Prostate gland (tissue), 2 donors: ENCODE measurements at places on chromosomes 16 and 17. TPM values are rescaled to one million over a fixed set of nuclear protein-coding genes. Genes with fewer than 3 reads are reported as not detected.

Gene ZPBP2
- total RNA-seq, result not detected

Gene KCNG4
- total RNA-seq, result not detected

Gene DNAH9
- 7.5 TPM for total RNA-seq

Gene DLX3
- total RNA-seq, result 0.36 TPM

Gene DLG4
- total RNA-seq, result 31.6 TPM

Gene AANAT
- not detected for total RNA-seq

Gene FBXL16
- total RNA-seq, result 9.1 TPM

DNA sequence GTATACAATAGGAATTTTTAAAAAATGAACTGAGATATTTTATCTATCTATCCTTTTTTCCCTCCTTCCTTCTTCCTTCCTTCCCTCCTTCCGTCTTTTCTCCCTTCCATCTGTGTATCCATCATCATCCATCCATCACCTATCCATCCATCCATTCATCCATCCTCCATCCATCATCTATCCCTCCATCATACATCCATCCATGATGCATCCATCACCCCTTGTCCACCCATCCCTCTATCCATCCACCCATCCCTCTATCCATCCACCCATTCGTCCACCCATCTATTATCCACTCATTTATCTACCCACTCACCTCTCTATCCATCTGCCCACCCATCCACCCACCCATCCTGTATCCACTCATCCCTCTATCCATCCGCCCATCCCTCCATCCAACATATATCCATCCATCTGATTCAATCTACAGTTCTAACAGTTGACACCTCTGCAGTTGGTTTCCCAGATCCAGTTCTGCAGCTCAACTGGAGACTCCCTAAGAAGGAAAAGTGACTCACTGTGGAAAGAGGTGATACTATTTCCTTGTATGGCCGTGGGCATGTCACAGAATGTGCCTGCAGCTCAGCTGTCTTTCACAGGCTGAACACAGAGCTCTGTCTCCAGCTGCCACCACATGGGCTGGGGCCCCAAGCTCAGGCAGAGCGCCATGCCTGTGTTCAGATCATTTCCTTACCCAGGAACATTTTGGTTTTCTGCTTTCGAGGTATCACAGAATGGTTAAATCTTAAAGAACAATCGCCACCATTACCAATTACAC lies 130.8 kb downstream of the XYLT1 start:
- no peak overlapping the region for H3K4me3 ChIP-seq
- peaks cover under 1% of the 10 kb centered on the region for H3K4me1 ChIP-seq
- DNase-seq, result no peak
- no peaks in the 10 kb centered on the region for H3K36me3 ChIP-seq

DNA sequence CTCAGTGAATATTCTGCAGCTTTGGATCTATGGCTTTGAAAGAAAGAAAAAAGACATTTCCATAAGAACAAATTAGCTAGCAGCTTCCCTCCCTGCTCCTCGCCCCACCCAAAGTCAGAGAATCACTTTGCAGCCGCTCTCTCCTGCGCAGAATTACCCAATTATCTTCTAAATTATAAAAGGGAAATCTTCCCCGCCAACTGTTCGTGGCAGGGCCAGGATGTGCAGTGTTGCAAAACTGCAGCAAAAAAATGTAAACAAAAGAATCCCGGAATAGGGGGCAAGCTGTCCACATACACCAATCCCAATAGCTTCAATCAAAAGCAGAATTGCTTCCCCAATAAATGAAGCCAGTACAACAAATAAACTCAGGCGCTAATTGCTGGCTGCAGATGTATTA lies 510.6 kb downstream of the RBFOX1 start:
- H3K4me1 ChIP-seq, result no peaks in the 10 kb centered on the region
- no peak overlapping the region for H3K4me3 ChIP-seq
- no peak for DNase-seq
- no peaks in the 10 kb centered on the region for H3K27me3 ChIP-seq
- no peaks in the 10 kb centered on the region for H3K36me3 ChIP-seq

GRCh38 chr17:57366558-57367351 lies 110.4 kb downstream of the MSI2 start:
- no peak overlapping the region for H3K4me3 ChIP-seq
- no peak overlapping the region for H3K27ac ChIP-seq
- no peaks in the 10 kb centered on the region for H3K36me3 ChIP-seq
- H3K27me3 ChIP-seq, result no peaks in the 10 kb centered on the region
- DNase-seq, result no peak

DNA sequence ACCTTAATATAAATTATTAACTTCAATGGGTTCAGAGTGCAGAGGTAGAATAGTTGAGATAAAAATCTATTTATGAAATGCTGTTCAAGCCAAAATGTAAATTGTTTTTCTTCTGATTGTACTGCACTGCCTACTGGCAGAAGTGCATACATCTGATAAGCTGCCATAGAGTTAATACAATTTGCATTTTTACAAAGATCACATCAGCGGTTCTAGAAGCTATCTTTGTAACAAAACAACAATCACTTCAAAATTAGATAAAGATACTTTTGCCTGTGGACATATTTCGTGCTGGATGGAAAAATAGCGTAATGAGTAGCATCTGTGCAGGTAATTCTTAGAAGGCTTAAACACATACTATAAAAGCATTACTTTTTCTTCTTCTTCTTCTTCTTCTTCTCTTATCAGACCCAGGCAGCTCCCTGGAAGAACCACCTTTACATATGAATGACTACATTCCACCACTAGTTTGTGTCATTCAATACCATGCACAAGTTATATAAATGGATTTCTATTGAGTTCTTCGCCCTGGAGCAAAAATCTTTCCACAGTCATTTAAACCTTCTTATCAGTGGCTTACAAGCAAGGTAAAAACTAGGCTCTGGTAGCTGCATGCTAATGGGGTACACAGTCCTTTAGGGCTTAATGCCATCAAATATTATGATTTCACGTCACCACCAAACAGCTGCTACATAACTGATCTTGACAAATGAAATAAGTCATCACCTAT lies 47.0 kb downstream of the SYNRG start:
- no peak overlapping the region for H3K27ac ChIP-seq
- no peak overlapping the region for H3K4me3 ChIP-seq

DNA sequence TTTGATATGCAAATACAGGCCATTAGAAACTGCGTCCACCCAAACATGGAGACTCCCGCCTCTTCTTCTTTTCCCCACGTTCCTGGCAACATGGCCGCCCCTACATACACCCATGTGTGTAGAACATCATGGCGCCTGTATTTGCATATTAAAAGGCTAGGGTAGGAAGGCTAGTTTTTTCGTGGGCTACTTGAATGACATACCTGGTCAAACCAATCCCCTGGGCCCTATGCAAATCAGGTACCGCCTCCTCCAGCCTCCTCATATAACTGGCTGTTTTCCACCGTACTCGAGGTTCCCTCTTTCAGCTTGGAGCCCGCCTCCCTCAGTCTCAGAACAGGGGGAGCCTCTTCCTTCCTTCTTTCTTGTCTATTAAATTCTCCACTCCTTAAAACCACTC lies 840 bp upstream of the CD300LB start:
- DNase-seq, result no peak
- H3K4me3 ChIP-seq, result no peak overlapping the region
- no peaks in the 10 kb centered on the region for H3K36me3 ChIP-seq
- H3K4me1 ChIP-seq, result no peaks in the 10 kb centered on the region

- no peaks in the 10 kb centered on the region for H3K27me3 ChIP-seq
- peaks cover 10% of the 10 kb centered on the region for H3K36me3 ChIP-seq
- DNase-seq, result no peak
- no peak overlapping the region for H3K4me3 ChIP-seq
- no peaks in the 10 kb centered on the region for H3K4me1 ChIP-seq
Observed at GRCh38 chr16:69367980-69368379, 16.4 kb upstream of the TMED6 start.

DNA sequence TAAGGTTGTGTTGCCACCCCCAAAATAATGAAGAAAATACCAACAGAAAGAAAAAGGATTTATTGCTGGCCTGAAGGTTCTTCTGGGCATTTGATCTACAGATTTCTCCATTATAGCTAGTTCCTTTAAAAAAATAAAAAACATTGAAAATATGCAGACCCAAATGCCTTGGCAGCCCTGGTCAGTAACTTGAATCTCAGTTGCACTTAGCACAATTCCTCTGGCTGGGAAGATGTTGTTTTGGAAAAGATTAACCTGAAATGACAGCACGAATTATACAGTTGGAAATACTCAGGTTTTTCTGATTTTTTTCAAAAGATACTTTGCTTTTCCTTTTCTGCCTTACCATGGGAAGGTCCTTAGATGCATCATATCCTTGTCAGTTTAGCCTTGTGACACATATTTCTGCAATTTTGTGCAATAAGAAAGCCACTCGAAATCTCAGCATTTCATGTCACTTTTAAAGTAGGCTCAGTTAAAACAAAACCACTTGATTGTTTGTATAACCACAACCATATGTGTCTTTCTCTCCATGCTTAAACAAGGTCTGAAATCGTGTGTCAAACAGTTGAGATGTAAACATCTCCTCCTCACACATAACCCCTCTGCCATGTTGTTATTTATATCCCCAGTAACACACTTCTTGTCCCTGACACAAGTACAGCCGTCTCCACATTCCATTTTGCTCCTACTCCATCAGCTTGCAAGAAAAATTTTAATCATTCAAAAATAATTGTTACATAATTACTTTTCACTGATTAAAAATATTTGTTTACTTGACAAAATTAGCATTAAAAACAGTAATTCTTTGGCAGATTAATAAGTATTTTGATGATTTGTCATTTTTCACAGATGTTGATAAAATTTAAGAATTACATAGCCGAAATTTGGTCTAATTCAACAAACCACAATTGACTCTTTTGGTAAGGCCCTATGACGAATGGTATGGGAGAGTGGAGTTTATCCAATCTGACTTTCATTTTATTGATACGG lies 61.1 kb downstream of the SIAH1 start:
- H3K36me3 ChIP-seq, result no peaks in the 10 kb centered on the region
- no peaks in the 10 kb centered on the region for H3K4me1 ChIP-seq
- no peaks in the 10 kb centered on the region for H3K27me3 ChIP-seq
- DNase-seq, result no peak
- H3K27ac ChIP-seq, result no peak overlapping the region

DNA sequence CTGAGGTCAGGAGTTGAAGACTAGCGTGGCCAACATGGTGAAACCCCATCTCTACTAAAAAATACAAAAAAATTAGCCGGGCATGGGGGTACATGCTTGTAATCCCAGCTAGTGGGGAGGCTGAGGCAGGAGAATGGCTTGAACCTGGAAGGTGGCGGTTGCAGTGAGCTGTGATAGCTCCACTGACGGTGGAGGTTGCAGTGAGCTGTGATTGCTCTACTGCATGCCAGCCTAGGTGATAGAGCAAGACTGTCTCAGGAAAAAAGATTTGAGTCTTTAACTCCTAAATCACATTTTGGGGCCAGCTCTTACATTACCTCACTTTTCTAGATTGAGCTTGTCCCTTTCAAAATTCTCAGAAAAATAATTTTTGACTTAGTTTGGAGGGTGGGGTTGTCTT lies 15.2 kb downstream of the VMP1 start:
- H3K36me3 ChIP-seq, result no peaks in the 10 kb centered on the region
- no peaks in the 10 kb centered on the region for H3K4me1 ChIP-seq
- H3K27ac ChIP-seq, result no peak overlapping the region
- H3K4me3 ChIP-seq, result no peak overlapping the region

DNA sequence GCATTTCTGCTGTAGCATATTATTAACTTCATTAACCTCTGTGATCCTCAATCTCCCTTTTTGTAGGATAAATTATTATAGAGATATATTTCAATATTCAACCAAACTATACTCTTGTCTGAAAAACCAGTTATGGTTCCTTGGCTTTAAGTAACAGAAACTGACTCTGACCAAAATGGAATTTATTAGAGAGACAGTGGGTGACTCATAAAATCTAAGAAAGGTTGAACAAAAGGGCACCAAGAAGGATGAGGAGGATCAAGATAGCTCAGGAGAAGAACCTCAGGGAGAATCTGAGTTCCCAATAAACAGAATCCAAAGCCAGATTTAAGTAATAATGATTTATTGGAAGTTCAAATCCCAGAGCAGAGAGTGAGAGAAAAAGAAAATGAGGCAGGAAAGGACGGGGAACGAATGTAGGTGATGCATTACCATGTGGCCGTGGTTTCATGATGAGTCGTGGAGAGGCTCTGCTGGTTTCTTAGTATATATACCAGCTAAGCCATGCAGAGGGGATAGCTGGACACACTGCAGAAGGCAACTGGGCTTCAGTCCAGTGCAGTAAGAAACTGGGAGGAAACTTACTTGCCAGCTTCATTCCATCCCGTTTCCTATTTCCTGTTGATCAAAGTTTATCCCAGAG lies 151.5 kb upstream of the GOT2 start:
- H3K4me1 ChIP-seq, result no peaks in the 10 kb centered on the region
- no peak overlapping the region for H3K4me3 ChIP-seq
- H3K27ac ChIP-seq, result no peak overlapping the region
- DNase-seq, result no peak

- no peaks in the 10 kb centered on the region for H3K36me3 ChIP-seq
- H3K27ac ChIP-seq, result no peak overlapping the region
- H3K4me3 ChIP-seq, result no peak overlapping the region
- no peak for DNase-seq
- no peaks in the 10 kb centered on the region for H3K4me1 ChIP-seq
Observed at GRCh38 chr17:29867643-29868181, 62.3 kb downstream of the SSH2 start.

DNA sequence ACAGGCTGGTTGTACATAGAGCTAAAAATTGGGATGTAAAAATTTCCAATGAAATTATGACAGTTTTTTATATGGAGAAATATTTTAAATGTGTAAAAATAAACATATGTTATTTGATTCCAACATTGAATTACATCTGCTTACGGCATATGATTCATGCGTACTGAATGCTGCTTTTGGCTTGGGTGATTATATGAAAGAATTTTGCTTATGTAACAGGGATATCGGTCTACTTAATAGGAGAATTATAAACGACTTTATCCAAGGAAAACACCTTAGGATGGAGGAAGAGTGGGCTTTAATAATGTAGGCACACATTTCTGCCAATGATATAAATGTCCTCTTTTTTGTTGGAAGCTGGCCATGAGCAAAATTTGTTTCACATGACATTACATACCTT lies 197.3 kb upstream of the GOT2 start:
- H3K36me3 ChIP-seq, result no peaks in the 10 kb centered on the region
- DNase-seq, result no peak

GRCh38 chr17:8900626-8901585 lies 33.4 kb upstream of the PIK3R6 start:
- no peak overlapping the region for H3K4me3 ChIP-seq
- no peaks in the 10 kb centered on the region for H3K27me3 ChIP-seq
- no peak for DNase-seq
- no peaks in the 10 kb centered on the region for H3K36me3 ChIP-seq

DNA sequence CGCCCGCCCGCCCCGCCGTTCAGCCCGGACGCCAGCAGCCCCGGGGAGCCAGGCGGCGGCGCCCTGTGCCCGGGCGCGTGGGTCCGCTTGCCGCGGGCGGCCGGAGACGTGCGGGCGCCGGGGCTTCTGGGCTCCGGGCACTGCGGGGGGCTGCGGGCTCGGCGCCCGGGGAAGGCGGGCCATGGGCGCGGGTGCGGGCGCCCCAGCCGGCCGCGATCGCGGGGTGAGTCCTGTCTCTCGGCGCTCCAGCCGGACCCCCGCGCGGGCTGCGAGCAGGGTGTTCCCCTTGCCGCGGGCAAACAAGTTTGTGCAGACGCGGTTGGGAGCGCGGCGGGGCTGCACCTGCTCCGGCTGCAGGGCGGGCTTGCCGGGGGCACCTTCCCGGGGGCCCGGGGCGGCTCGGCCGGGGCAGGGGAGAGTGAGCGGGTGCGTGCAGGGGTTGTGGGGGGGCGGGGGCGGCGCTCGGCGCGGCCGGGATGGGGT lies 292 bp downstream of the WSCD1 start:
- no peaks in the 10 kb centered on the region for H3K4me1 ChIP-seq
- no peak for DNase-seq
- H3K27me3 ChIP-seq, result no peaks in the 10 kb centered on the region
- no peaks in the 10 kb centered on the region for H3K36me3 ChIP-seq
